ENCODE measurements at places on chromosomes 5 and 9.

GRCh38 chr5:173624282-173624681, 7.8 kb upstream of the BOD1 start:
- DNase-seq = no peak

- DNase-seq = no peak
These were observed 3.1 kb downstream of the TOR1B start for GRCh38 chr9:129806061-129806460.

- DNase-seq = no peak
These were observed 64.2 kb upstream of the SPTLC1 start for GRCh38 chr9:92179286-92180001.

DNA sequence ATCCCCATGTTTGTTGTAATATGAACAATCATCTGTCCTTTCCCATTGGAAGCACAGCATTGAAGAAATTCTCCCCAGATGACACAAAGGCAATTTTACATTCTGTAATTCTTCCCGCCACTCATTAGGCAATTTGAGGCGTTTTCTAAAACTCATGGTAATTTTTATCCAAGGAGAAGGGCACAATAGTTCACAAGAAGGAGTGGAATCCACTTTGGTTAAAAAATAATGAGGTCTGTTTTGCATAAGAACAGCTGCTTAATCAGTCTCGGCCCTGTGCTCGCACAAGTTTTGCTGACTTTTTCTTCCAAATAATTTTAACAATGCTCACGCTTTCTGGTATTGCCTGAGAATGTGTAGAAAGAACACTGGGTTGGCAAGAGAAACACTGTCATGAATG, 94.0 kb downstream of the CAVIN4 start:
- DNase-seq = no peak

DNA sequence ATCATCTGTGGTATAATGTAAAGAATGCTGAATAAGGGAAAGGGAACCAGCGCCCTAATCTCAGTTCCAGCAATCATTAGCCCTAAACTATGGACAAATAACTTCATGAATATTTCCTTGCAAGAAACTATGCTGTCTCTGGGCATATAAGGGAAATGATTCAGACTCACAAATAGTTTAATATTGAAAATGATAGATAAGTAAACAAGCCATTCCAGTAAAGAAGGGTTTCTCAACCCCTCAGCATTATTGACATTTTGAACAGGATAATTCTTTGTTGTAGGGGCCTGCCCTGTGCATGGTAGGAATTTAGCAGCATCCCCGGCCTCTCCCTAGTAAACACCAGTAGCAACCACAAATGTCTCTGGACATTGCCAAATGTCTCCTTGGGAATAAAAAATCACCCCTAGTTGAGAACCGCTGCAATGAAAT, 23.8 kb downstream of the C5 start:
- DNase-seq = no peak

DNA sequence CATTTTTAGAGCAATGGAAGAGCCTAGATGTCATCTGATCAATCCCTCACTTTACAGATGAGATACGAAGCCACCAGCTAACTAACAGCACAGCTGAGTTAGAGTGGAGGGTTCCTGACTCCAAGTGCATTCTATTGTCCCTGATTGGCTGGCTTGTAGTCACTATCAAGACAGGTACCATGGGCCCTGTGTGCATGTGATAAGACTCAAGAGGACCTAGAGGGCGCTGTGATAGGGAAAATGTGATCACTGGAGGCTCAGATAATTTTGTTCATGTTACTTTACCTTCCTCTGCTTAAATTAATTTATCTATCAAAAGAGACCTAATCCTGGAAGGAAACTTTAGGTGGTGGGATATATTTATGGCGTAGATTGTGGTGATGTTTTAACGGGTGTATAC, 19.5 kb upstream of the SNAPC3 start:
- DNase-seq = peak; percentile 45

DNA sequence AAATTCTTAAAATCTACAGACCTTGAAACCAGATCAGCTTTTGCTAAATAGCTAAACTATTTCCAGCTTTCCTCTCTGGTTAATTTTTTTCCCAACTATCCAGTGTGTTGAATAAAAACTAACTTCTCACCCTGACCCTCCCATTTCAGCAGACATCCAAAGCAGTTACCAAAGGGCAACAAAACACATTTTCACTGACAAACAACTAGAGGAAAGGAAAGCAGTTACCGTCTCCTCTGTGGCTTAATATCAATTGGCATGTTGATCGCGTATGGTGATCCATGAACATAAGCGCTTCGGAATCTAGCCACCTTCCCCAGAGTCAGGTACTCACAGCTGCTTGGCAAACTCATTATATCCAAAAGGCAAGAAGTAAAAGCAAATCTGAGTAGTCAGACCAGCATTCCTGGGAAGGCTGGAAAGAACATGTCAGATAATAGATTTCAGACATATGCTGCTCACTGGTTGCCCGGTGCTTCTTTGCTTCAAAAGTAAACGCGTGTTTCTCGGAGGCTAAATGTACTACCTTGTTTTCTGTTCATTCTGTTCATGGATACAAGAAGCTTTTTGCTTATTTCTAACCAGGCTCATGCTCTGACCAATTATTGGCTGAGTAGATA, 463.4 kb downstream of the PDE4D start:
- no peak for DNase-seq

- DNase-seq = no peak
These were observed 48.9 kb upstream of the CCDC112 start for GRCh38 chr5:115345344-115345743.

GRCh38 chr5:66796305-66797292, 200.4 kb downstream of the MAST4 start:
- no peak for DNase-seq

- DNase-seq = no peak
These were observed 1072.1 kb upstream of the WWC1 start for GRCh38 chr5:167219298-167219697.

- DNase-seq = no peak
These were observed 103.1 kb upstream of the SLC44A1 start for GRCh38 chr9:105141146-105141975.

DNA sequence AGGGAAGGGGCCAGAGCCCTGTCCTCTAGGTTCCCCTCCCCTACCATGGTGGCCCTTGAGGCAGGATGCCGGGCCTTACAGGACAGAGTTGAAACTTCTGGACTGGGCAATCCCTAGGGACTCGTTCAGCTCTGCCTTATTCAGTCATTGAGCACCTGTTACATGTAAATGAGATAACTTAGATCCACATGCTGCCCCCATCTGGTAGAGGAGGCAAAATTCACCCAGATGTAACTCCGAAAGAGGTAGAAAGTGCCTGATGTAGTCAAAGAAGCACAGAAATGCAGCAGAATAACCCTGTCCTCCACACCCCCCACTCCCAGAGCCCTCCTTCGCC, 1.5 kb downstream of the GGTA1 start:
- DNase-seq = peak; percentile 41

DNA sequence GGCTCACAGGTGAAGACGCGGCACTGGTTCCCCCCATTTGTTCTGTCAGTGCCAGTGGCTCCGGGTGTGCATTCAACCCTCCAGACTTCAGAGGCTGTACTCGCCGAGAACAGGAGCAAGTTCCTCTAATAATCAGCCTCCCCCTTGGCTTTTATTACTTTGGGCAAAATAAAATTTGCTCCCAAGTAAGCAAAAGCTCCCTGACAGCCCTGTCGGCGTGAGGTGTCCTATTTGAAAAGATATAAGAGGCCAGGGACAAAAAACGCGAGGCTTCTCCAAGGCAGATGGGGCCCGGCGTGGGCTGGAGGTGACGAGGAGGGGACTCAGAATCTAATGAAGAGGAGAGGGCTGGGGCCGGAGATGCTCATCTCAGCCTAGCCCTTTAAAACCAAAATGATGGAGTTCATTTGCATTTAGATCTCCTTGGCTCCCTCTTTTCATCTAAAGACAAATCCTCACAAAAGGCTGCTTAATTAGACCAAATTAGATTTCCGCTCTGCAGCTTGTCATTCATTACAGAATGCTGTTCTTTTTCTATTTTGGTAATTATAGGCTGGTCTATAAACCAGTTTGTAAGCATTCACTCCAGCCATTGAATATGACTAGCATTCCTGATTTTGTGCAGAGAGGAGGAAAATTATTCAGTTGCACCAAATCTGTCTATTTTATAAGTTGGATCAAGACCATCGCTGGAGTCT, 68.5 kb downstream of the CFAP77 start:
- DNase-seq = no peak

DNA sequence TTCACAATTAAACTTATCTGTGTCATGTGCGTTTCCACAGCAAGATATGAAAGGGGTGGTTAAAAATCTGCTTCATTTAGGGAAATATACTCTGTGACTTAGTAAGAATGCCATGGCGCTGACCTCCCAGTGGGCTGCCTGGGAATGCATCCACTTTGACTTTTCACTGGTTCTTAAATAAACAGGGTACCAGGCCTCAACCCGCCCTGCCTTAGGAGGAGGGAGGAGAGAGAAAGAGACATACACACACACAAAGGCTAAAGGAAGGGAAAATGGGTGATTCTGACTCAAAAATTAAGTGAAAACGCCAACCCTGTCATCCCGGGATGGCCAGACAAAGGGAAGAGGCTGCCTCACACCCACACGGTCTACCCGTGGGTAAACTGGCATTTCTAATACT, 122.1 kb downstream of the EBF1 start:
- DNase-seq = no peak

GRCh38 chr9:136084063-136084944, 10.8 kb downstream of the NACC2 start:
- DNase-seq = no peak

DNA sequence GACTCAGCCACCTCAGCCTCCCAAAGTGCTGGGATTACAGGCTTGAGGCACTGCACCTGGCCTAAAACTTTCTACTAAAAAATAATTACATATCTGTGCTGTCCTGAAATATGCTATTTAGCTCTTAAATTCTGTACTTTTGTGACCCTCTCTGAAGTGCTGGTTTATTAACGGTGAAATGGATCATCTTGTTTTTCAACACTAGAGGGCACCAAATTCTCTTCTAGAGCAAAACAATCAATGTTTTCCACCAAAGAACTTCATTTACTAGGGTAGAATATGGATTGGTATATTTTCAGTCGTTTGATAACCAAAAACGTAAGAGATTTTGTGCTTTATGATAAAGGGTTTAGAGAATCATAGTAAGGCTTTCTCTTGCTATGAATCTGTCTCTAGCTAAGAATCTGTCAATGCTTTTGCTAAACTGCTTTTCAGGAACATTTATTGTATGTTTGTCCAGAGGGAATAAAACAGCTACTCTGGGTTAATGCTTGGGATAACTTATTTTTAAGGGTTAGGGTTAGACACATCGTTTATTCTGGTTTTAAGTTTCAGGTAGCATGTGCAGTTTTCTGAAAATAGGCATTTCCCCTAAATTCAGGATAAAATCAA, 63.6 kb downstream of the RNF180 start:
- DNase-seq = no peak

DNA sequence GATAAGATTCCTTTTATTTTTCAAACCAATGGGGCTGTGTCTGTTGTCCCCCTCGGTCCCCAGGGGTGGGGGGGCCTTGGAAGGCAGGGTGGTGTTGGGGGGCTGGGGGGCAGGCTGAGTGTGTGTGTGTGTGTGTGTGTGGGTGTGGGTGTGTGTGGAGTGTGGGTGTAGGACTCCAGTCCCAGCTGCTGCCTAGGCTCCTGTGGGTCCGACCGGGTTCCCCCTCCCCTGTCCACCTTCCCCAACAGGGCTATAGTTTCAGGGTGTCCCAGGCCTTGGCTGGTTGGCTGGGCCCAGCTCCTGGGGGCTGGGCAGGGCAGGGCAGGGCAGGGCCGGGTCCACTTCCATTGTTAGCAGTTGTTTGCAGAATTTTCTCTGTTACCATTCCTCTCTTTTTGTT, 2.1 kb upstream of the NFX1 start:
- no peak for DNase-seq

DNA sequence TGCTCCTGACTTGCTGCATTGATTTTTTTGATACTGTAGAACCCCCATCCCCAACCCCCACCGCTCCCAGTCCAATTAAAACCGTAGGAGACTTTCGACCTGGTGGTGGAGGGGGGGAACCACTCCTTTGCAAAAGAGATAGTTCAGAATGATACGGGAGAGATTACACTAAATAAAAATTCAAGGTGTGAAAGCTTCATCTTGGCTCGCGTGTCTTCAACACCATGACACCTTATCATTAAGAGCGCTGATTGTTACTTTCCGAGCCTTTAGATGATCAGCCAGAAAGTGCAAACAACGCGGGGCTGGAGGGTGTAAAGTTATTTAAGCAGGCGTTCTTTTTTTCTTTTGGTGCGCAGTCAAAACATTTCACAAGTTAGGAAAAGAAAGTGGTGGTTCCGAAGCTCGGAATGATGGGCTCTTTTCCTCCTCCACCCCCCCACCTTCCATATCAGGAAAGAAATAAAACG, 1.3 kb upstream of the ZNF462 start:
- no peak for DNase-seq

GRCh38 chr9:136691316-136692184, 4.3 kb upstream of the AGPAT2 start:
- no peak for DNase-seq

DNA sequence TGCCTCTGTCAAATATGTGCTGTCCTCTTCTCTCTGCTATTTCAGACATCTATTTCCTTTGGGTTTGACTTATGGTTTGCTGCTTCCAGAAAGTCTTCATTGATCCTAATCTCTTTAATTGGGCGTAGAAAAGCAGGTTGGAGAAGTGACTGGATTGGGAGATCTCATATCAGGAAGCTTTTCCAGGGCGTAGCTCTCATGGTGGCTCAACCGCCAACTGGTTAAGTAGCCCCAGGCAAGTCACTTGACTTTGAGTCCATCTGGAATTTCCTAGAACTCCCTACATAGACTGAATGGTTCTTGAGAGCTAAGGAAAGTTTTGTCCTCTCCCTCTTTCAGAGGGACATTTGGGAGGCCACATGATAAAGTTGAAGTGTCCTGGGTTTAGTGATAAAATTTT, 192.3 kb upstream of the GLRA1 start:
- DNase-seq = no peak

- no peak for DNase-seq
These were observed 112.4 kb downstream of the MEF2C start for GRCh38 chr5:88770276-88771257.

- DNase-seq = no peak
These were observed 11.0 kb downstream of the SLC44A1 start for GRCh38 chr9:105255421-105255820.

DNA sequence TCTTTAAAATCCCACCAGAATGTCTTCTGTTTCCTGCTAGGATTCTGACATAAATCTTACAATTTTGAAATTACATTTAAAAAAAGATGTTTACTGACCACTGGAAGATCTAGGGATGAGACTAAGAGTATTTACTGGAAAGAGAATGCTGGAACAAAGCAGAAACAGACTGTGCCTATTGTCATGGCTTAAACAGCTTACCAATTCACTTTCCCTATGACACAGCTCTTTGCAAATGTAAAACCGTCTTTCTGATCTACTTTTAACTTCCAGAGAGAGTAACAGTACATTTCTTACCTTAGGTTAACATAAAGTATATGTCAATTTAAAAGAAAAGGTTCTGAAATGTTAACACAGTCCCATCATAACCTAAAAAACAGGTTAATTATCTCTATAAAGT, 10.7 kb downstream of the GIN1 start:
- no peak for DNase-seq

DNA sequence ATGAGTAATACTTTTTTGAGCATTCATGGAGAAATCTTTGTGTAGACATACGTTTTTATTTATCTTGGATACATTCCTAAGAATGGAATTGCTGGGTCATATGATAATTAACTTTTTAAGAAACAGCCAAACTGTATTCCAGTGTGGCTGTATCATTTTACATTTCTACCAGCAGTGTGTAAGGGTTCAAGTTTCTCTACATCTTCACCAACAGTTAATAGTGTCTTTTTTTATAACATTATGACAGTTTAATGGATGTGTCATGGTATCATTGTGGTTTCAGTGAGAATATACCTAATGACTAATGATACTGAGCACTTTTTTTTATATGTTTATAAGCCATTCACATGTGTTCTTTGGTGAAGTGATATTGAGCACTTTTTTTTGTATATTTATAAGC, 52.4 kb downstream of the NIPBL start:
- DNase-seq = no peak
